ENCODE measurements at places on chromosomes 13 and 19.

DNA sequence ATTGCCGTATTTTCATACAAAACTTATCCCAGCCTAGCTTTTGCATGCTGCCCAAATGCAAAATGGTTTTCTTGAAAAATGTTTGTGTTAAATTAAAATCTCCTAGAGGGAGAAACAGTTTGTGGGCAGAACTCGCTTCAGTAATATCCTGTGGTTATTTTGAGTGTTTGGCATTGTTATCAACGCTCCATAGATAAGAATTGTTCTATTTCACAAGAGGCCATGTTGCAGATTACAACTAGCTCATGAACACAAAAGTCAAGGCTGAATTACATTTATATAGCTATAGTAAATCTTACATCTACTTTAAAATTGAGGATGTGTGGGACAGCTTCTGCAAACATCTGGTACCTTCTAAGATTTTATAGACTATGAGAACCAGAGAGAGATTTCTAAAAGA lies 447.9 kb downstream of the DCT start:
- DNase-seq, result no peak

- DNase-seq, result no peak
These were observed 32.4 kb downstream of the GPX4 start for GRCh38 chr19:1136201-1136600.

- DNase-seq, result no peak
These were observed 27.2 kb downstream of the CAPN12 start for GRCh38 chr19:38717051-38717450.

DNA sequence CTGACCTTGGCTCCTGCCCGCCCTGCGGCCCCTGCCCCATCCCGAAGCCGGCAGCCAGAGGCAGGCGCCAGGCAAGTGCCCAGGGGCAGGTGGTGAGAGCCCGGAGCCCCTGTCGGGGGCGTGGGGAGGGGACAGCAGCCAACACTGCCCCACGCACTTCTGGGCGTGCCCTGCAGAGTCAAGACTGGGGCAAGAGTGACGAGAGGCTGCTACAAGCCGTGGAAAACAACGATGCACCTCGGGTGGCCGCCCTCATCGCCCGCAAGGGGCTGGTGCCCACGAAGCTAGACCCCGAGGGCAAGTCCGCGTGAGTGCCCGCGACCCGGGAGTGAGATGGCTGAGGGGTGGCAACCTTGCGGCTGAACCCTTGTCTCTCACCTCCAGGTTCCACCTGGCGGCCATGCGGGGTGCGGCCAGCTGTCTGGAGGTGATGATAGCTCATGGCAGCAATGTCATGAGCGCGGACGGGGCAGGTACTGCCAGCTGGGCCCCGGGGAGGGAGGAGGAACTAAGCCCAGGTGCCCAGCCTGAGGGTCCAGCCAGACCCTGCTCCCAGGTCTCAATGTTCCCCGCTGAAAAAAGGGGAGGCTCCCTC lies 17.3 kb downstream of the ANKRD24 start:
- DNase-seq, result no peak

GRCh38 chr19:40721936-40722661 lies 5.2 kb downstream of the ITPKC start:
- no peak for DNase-seq

DNA sequence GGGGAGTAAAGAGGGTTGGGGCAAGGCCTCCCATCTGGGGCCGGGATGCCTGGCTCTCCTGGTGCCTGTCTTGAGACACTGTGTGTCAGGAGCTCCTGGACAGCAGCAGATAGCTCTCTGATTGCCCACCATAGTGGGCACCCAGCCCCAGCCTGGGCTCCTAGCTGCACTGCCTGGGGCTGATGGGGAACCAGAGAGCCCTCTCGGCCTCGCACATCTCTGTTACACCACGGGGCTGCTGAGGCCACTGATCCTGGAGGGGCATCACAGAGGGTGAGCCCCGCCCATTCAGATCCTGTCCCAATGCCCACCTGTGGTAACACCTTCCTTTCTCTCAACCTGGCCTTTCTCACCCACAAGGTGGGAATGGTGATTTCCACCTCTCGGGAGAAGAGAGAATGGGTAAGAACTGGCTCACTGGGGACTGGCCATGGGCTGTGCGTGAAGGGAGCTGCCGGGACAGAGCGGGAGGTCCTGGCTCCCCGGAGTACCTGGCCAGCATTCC lies 135.9 kb downstream of the URI1 start:
- no peak for DNase-seq

DNA sequence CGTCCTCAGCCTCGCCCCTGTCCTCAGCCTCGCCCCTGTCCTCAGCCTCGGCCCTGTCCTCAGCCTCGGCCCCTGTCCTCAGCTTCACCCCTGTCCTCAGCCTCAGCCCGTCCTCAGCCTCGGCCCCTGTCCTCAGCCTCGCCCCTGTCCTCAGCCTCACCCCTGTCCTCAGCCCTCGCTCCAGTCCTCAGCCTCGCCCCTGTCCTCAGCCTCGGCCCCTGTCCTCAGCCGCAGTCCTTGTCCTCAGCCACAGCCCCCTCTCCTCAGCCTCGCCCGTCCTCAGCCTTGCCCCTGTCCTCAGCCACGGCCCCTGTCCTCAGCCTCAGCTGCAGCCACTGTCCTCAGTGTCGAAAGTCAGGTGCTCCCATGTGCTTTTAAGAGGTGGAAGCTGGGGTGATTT lies 10.5 kb downstream of the C13orf46 start:
- no peak for DNase-seq
